ENCODE measurements at places on chromosomes 4 and X.

DNA sequence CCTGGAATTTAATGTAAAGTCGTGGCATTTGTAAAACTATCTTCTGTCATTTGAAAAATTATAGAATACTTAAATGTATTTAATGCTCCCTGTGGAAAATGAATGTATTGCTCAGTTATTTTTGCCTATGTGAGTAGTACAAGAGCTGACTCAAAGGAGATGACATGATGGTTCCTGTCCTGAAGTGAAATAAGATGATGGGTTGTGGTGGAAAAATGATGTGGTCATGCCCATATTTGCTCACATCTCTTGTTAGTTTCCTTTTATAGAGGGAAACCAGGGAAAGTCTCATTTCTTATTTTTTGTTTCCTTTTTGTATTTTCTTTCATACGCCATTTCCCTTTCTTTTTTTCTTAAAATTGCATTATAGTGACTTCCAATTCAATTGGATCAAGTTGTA lies 23.7 kb downstream of the PLS3 start:
- no peak for DNase-seq

DNA sequence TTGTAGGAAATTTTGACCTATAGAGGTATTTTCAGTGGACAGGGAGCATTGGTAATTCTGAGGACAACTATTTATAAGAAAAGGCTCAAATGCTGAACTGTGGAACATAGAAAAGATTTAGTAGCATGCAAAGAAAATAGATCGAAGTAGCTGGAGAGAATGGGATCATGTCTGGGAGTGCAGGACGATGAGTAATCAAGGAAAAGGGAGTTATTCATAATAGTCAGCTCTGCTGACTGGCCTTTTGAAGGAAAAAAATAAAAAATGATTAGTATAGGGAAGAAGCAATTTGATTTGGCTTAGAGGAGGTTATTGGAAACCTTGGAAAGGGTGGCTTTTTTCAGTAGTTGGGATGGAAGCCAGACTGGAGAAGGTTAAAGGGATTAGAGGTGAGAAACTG lies 22.9 kb upstream of the ANK2 start:
- DNase-seq = no peak

DNA sequence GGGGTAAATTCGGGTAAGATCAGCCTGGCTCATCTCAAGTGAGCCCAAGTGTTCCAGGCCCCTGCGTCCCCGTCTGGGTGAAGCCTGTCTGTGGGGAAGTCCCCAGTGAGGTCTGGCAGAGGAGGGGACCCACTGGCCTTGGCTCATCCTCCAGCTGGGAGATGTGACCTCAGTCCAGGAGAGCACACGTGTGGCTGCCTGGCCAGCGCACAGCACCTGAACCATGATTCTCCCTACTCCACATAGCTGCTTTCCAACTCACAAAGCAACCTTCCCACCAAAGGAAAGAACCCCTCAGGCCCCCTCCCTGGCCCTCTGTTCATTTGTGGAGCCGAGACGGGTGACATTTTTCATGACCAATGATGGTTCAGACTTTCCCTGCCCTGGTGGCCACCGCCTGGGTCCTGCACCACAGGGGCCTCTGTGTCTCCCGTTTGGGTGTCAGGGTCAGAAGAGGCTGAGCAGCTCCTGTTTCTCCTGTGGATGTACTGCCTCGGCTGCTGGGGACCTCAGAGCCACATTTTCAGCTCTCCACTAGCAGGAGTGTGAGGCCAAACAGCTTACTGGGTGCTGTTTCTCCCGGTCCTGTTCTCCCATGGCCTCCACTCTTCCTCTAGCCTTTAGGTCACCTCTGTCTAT lies 111.4 kb downstream of the CPZ start:
- DNase-seq = no peak

DNA sequence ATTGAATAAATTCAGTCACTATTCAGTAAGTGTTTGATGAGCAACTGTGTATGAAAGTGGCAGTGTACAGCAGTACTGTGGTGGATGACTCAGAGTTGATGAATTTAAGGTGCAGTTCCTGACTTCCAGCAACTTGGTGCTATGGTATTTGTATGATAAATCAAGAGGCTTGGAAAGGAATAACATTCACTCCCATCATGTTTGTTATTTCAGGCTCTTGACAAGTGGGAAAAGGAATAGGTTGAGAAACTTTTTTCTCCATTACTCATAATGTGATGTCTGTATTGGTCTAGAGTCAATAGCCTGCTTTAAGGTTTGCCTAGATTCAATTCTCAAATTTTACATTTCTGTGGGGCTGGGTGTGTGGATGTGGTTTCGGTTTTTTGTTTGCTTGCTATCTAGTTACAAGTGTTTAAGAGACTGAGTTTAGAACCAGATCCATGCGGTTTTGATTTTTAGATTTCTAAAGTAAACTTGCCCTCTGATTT lies 35.1 kb upstream of the CYP2U1 start:
- no peak for DNase-seq

GRCh38 chr4:102246416-102246815 lies 98.9 kb downstream of the SLC39A8 start:
- no peak for DNase-seq

DNA sequence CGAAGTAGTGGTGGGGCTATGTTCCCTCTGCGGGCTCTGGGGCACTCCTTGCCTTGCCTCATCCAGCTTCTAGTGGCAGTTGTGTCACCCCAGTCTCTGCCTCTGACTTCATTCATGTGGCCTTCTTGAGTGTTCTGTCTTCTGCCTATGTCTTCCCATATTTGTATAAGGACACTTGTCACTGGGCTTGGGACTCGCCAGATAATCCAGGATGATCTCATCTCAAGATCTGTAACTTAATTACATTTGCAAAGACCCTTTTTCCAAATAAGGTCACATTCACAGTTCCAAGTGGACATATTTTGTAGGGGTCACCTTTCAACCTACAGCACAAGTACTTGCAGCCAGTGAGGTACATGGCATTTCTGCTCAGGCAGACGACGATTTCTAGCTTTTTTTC lies 30.3 kb upstream of the CLDN24 start:
- no peak for DNase-seq

DNA sequence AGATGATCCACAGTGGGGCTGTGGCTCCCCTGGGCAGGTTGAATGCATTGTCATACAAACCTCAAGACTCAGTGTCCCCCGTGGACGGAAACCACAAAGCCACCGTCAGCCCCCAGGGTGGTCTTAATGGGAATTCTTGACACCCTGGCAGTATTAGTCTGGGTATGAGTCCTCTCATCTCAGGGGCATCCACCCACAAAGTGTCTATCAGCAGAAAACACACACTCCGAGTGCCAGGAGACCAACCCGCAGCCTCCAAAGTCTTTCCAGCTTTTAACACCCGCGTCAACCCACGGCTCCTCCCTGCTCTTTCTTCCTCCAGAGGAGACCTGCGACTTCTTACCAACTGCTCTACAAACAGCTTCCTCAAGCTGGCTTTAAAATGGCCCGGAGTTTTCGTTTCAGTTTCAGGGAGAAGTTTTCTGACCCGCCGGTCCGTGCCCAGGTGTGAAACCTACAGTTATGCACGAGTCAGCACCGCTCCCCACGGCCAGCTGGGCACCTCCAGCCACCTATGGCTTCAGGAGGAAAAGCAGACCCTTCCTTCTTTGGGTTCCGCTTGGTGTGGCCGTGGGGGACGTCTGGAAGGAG lies 14.4 kb upstream of the ASMTL start:
- DNase-seq = peak; percentile 73

DNA sequence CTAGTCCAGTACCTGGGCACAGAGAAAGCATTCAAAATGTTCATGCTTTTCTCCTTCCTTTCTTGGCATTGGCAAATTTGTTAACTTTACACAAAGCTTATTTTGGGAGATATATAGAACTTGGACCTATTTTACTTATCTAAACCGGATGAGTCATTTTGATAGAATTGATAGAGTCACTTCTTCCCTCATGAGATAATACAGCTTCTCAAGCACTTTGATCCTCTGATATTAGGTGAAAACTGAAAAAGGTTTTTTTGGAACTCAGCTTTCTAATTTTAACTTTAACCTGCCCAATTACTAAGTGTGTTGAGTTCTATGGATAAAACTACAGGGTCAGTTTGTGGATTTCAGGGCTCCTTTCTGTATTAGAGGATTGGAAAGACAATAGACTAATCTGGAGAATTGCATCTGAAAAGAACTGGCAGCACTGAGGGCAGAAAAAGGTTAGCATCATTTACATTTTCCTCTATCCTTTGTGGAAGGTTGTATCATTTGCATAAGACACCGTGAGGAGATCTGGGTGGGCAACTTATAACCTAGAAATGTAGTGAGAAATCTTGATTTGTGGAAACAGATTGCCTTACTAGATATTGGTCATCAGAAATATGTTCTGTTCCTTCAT lies 2.4 kb downstream of the WDR44 start:
- no peak for DNase-seq

GRCh38 chr4:112509243-112510141 lies 6.5 kb downstream of the NEUROG2 start:
- DNase-seq = no peak

- no peak for DNase-seq
Measured at GRCh38 chr4:4836044-4836443, 23.4 kb upstream of the MSX1 start.

GRCh38 chr4:176123710-176124407 lies 58.2 kb downstream of the WDR17 start:
- DNase-seq = no peak

GRCh38 chr4:15451866-15452765 lies 17.6 kb upstream of the CC2D2A start:
- no peak for DNase-seq

DNA sequence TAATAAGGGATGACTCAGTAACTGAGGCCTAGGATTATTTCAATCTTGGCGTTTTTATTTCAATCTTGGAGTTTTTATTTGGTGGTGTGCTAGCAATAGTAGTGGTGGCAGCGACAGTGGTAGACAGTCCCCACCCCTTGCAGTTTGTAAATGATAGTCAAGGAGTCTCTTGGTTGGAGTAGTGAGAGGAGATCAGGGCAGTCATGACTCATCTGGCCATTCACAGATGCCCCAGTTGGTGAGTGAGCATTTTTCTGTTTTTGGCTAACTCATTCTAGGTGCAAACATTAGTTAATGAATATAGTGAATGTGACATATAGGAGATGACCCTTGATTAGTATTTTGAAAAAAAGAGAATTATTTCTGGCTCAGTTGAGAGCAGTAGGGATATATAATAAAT lies 93.5 kb upstream of the ADAD1 start:
- DNase-seq = no peak

DNA sequence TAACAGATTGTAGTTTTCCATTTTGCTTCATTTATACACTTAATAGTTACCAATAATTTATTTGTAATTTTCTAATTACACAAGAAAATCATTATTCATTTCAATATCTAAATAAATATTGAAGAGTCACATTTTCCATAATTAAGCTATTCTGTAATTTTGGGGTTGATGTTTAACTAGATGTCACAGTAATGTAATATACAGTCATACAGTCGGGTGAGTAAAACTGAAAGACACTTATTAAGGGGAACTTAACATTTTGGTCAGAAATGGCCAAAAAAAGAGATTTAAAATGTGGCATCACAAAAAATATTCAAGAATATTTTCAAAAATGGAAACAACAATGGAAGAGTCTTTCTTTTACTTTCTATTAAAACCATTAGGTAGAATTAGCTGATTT lies 1080.3 kb downstream of the ARAP2 start:
- no peak for DNase-seq

Data from activated CD4-positive, alpha-beta T cell treated with anti-CD3 and anti-CD28 coated beads, Interleukin-2, amount 10 ng/mL, durations not matched to agents 7 days and 5 days (primary cell).